NCI-H748 treated with DMSO at 0.1 percent for 48 hours (cell line): ENCODE measurements at places on chromosomes 2 and 18.
A peak's percentile ranks its signal among the peaks of the same experiment; 100 is the strongest.

DNA sequence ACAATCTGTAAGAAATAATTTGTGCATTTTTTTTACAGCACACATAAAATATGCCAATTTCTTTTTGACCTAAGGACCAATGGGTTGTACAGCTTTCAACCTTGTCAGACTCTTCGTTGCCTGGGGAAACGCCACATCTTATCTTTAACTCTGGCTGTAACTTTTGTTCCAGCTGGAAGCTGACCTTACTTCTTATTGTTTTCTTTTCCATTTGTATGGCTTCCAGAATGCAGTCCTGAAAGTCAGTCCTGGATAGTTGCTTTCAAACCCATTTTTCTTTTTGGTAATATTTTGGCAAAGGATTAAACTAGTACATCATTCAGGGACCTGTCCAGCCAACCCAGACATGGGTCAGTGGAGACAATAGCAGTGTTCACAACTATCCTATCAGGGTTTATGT is 686.5 kb upstream of the CDH2 start:
- no peak for DNase-seq

GRCh38 chr18:63949068-63949737 is at the start of gene HMSD:
Gene HMSD (plus strand): TSS chr18:63949301. CDS start chr18:63953456, 4,155 bp downstream.
- peak; percentile 77 for DNase-seq

DNA sequence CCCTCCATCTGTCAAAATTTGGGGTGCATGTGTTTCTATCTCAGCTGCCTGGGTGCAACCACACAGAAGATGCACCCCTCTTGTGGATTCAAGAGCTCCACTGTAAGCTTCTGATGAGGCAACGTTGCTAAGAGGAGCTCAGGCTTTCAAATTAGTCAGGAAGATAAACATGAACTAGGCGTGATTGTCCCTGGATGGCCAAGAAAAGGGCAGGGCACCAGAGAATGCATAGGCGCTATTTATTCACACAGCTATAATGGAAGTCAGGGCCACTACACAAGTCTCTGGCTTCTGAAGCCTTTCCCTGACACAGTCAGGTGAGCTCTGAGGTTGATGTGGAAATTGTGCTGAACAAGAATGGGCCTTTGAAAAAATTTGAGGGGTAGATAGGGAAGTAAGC is 1466.0 kb upstream of the CELF4 start:
- DNase-seq: no peak

DNA sequence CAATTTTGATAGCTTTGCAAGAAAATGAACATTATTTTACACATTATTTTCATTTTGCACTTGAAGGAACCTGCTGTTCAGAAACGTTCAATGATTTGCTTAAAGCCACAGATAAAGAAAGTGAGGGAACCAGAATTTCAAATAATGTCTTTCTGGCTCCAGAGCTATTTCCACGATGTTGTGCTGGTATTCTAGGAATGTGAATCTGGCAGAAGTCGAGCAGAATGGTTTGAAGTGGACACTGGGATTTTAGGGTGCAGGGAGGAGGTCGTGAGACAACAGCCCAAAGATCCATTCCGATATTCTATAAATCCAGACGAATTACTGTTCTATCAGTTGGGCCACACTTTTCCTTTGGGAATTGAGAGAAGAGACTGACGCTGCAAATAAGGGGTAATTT is 2.2 kb downstream of the CCDC102B start:
- no peak for DNase-seq

- peak; percentile 25 for DNase-seq
Observed at GRCh38 chr18:48230467-48231113, 178.6 kb downstream of the ZBTB7C start.

- no peak for DNase-seq
Observed at GRCh38 chr2:167103028-167103756, 214.9 kb downstream of the XIRP2 start.

- no peak for DNase-seq
Observed at GRCh38 chr2:29317077-29317517, 201.9 kb downstream of the CLIP4 start.

DNA sequence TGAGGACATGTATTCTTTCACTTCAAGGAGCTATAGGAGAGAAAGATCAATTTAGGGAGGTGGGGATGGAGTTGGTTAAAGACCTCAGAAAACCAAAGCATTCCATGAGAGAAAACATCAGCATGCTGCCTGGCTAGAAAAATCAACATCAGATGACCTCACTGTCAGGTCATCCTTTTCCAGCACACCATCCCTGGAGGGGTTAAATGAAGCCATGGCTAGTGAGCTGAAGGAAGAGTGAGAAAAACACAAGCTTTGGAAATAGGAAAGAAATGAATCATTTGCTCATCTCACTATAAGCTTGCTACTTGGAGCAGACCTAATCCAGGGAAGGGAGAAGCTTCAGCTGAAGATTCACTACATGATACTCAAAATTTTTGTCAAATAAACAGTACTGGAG is 109.5 kb upstream of the ITGB6 start:
- DNase-seq: no peak

DNA sequence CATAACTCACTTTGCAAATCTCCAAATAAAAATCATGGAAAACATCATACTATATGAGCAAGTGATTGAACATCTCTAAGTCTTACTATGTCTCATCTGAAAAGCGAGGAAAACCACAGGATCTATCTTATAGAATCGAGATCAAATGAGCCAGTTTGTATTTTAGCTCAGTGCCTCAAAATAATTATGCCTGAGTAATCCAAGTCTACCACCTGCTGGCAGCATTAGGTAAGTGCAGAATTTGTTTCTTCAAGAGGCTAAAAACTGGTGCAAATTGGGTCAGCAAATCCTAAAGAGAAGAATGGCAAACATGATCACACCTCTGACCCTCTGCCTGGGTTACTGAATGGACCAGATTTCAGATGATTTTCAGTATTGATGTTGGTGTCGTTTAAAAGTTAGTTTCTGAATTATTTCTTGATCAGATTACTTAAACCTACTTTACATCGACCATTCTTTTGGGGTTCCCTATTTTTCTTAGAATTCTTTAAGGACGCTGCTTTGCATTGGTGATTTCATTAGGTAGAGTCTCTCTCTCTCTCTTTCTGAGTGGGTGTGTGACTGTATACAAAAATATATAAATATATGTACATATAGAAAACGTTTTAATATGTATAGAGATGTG is 12.7 kb upstream of the FHOD3 start:
- peak; percentile 73 for DNase-seq

- DNase-seq: no peak
Observed at GRCh38 chr2:128613351-128613750, 294.7 kb upstream of the HS6ST1 start.

DNA sequence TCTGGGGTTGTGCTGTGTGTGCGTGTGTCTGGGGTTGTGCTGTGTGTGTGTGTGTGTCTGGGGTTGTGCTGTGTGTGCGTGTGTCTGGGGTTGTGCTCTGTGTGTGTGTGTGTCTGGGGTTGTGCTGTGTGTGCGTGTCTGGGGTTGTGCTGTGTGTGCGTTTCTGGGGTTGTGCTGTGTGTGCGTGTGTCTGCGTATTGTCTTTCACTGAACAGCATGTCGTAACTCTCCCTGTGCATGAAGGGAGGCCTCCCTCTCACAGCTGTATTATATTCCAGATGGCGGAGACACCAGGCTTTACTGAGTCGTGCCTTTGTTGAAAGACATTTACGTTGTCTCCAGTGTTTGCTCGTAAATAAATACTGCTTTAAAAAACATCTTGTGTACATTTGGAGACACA is 5.9 kb downstream of the ACKR3 start:
- no peak for DNase-seq

- no peak for DNase-seq
Observed at GRCh38 chr18:74950479-74950878, 258.5 kb downstream of the PTGR3 start.

DNA sequence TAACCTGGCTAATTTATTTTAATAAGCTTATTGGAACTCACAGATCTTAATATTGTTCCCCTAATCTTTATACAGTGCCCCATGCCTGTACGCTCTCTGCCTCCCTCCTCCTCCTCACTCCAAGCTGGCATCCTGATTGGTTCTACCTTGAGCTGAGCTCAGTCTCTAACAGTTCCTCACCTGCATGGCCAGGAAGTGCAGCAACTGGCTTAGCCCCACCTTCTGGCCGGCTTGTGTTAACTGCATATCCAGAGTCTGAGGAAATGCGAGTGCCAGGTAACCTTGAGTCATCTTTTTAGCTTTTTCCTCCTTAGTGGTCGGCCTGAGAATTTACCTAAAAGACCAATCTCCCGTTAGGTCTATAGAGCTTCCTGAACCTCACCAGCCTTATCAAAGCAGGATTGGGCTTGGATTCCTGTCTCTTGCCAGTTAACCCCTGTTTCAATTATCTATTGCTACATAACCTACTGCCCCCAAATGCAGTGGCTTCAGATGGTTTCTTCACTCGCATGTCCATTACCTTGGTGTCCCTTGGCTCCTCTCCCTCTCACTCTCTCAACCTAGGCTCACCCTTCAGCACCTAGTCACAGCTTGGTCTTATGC is 89.5 kb upstream of the STK39 start:
- DNase-seq: peak; percentile 66

DNA sequence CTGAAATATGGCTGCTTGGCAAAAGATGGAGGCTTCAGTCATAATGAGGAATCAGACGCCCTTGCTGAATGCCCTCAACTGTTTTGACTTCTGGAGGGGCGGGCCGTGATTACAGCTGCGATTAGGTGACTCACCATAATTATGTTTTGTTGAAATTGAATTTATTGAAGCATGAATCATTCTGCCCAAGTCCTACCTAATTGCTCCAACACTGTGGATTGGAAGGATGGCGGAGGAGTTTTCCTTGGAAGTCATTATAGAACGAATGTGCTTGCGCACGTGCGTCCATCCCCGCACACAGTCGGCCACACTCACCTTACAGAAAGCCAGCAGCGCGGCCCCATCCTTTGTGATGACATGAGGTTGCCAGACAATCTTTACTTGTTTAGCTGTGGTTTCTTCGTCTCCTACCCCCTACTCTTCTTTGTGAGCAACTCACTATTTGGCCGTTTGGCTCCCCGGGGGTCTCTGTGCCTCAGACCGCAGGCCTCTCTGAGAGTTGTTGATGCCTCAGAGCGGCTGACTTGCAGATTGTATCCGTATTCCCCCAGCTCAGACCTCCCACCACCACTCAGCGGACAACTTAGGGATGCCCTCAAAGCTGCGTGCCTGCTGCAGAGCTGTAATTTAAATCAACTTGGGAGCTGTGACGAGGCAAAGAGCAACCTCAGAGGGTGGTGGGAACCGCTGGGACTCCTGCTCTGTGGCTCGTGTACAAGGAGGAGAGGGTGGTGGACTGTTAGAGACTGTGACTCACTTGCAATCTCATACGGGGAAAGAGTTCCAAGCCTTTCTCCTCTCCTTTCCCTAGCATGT is 513.4 kb downstream of the TNS1 start:
- DNase-seq: peak; percentile 84

DNA sequence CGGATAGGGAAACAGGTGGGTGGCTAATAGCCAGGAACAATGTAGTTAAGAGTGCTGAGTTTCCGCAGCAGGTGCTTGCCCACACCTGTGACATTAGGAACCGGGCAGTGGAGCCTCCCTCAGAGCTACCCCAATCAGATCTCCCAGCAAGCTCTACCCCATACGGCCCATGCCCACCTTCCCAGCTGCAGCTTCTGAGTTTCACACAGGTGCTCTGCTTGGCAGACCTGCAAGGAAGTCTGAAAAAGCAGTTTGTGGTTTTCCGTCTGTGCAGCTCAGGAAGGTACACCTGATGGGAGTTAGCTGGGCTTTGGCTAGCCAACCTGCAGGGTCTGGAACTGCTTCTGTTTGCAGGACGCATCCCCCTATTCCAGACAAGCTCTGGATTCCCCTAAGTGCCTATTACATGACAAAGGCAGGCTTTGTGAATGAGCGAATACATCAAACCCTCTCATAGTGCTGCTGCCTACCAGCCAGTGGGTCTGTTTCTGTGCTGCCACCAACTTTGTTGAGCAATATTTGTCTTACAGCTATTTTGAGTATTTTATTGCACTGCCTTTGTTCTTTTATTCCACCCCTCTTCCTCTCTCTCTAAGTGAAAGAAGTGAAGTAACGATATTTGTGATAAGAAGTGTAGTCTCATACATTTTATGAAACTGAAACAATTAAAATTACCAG is 24.7 kb upstream of the CEP68 start:
- peak; percentile 13 for DNase-seq

DNA sequence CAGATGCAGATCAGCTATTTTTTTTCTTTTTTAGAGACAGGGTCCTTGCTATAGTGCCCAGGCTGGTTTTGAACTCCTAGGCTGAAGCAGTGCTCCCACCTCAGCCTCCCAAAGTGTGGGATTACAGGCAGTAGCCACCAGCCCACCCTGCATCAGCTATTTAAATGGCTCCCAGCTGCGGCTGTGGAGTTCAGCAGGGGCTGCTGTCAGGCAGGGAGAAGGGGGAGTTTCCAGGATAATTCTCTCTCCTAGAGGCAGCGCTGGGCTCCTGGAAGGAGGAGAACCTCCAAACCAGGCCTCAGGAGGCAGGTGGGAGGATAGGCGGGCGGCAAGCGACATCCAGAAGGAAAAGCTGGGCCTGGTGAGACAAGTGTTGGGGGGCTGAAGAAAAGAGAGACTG is 65.7 kb downstream of the ACTR2 start:
- DNase-seq: no peak

DNA sequence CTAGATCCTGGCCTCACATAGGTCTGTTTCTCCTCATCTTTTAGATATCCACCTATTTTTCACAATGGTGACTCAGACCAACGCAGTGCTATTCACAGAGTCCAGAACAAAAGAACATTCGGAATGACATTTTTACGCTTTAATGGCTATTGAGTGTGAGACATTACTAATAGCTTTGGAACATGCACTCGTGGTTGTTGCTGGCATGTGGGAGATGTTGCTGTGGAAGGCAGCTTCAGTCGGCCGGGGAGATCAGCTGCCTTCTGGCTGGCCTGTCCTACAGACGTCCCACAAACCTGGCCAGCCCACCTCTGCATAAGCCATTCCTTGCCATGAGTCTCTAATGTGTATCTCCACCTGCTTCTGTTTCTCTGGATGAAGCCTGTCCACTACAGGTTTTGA is 3.4 kb downstream of the MBP start:
- no peak for DNase-seq

DNA sequence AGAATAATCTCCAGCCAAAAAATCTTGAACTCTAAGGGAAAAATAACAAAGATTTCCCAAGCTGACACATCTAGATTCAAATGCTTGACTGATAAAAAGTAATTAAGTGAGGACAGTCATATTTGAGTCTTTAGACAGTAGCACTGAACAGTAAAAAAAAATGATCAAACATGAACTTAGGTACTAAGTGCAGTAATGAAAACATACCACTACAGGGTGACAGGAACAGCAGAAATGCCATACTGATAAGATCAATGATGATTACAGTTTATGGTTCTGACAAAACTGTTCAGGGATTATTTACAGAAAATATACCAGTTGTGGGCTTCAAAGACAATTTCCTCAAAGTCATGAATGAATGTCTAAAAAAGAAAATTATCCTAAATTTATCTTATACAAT is 80.3 kb downstream of the OSBPL1A start:
- no peak for DNase-seq

DNA sequence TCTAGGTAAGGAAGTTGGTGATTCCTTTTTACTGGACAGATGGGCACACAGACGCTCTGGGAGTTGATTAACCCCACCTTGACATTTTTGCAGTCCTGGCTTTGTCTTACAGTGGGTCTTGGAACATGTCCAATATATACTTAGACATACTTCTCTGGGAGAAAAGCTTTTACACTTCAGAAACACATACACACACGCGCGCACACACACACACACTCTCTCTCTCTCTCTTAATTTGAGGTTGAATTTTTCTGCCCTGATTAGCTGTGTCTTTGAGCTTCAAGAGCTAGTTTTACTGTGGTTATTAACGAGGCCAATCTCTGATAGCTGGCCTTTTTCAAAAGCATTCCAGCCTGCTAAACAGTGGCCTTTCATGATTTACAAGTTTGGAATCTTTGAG is 215.0 kb downstream of the MYCN start:
- DNase-seq: peak; percentile 11

GRCh38 chr2:78992451-78992806 is 33.1 kb upstream of the REG3G start:
- peak; percentile 11 for DNase-seq
